ENCODE measurements at places on chromosomes 6 and 20.

DNA sequence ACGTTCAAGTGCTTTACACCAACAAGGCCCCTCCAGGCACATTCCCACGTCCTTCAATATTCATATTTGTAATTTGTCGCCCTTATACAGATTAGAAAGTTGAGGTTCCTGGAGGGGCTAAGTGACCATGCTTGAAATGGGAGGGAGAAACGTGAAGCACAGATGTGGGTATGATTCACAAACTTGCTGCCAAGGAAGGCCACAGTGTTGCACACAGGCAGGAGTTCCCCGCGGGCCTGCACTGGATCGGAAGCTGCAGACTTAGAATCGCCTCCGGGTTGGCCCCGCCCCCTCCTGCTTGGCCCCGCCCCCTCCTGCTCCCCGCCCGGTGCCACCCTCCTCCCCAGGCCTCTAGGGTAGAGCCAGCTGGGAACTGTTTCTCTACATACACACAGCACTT lies 58.2 kb upstream of the QKI start:
- DNase-seq = no peak

DNA sequence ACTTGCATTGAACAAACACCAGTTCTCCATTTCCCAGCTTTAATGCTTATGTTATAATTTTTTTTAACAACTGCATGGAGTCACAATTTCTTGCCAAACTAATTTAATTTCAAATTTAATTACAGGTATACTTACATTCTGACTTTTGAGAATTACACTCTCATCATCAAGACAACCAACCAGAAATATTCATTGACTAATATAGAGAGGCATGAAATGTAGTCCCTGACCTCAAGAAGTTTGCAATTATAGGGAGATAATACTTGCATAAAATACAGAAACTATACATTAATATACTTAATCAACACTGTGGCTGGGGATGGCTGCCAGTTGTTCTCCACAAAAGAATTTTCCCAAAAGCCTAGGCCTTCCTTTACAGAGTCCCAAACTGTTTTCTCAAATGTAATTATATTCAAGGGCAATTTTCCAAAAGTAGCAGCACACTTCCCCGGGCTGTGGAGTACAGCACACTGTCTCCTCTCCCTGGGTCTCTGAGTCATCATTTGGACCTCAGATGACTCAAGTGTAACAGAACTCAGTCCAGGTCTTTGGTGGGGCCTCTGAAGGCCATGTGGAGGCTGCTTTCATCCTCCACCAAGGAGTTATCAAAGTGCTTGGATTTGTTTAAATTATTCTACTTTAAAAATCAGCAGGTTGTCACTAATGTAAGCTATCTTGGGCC lies 114.1 kb downstream of the KIF16B start:
- no peak for DNase-seq

- DNase-seq = no peak
Observed at GRCh38 chr20:16491294-16491905, 81.8 kb downstream of the KIF16B start.

GRCh38 chr20:62342910-62343309 lies 24.2 kb downstream of the LAMA5 start:
- DNase-seq = no peak

DNA sequence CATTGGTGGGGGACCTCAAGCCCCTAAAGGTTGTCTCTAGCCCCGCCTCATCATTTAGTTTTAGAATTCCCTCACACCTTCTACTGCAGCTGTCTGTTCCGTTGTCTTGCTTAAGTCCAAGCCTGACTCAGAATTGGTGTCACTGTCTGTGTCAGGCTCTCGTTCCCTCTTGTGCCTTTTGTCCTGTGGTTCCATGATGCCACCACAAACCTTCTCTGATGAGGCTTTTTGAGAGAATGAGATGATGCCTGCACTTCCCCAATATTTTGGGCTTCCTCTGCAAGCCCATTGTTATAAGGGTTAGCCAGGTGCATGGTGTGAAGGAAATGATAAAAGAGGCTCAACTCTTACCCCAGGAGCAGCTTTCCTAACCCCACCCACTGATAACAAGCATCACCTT lies 8.1 kb upstream of the AKIRIN2 start:
- DNase-seq = no peak

DNA sequence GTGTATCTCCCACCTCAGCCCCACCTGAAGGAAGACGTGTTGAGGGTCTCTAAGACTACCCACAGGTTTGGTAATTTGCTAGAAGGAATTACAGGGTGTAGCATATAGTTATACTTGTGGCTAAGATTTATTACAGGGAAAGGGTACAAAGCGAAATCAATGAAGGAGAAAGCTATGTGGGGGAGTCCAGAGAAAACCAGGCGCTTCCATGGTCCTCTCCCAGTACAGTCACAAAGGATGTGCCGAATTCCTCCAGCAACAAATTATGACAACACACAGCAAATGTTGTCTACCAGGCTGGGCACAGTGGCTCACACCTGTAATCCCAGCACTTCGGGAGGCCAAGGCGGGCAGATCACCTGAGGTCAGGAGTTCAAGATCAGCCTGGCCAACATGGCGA lies 64.1 kb upstream of the TGM3 start:
- no peak for DNase-seq

DNA sequence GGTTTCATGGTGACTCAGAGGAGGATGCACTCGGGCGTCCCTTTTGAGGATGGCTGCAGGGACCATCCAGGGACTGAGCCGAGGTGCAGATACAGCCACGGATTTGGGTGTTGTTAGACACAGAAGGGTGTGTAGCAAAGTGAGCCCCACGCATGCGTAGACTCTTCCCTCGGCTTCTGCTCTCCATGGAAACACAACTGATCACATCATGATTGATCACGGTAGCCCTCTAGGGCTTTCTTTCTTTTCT lies 606 bp upstream of the ULBP1 start:
- no peak for DNase-seq
